BJ (cell line): ENCODE measurements at places on chromosomes 3 and 15.

DNA sequence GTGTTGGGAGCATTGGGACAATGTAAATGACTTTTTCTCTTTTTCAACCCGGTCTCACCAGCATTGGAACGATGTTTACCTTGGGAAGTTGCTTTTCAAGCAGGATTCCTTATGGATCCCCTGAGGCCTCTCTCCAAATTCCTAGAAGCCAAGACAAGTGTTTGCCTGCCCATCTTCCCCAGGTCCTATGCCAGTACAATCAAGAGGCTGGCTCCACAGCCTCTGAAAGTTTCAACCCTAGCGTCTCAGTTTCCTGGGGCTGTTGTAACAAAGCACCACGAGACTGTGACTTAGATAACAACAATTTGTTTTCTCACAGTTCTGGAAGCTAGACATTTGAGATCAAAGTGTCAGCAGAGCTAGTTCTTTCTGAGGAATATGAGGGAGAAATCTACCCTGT, 347.2 kb upstream of the UMPS start:
- no peak for DNase-seq

DNA sequence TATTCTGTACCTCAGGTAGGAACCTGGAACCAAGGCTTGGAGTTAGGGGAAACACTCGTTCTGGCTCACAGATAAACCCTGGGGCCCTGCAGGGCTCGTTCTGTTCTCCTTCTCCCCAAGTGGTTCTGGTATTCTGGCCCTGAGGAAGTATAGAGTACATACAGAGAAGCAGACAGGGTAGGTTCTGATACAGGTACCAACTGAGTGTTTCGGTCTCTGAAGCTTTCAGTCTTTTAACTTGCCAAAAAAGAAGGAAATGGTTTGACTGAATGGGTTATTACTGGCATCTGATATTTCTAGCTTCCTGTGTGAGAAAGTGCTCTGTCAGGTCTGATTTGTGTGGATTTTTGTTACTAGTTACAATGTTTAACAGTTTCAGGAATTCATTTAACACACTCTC, 67.3 kb downstream of the UBE2E2 start:
- no peak for DNase-seq

GRCh38 chr15:82272154-82272553, 9.5 kb downstream of the SAXO2 start:
- no peak for DNase-seq

DNA sequence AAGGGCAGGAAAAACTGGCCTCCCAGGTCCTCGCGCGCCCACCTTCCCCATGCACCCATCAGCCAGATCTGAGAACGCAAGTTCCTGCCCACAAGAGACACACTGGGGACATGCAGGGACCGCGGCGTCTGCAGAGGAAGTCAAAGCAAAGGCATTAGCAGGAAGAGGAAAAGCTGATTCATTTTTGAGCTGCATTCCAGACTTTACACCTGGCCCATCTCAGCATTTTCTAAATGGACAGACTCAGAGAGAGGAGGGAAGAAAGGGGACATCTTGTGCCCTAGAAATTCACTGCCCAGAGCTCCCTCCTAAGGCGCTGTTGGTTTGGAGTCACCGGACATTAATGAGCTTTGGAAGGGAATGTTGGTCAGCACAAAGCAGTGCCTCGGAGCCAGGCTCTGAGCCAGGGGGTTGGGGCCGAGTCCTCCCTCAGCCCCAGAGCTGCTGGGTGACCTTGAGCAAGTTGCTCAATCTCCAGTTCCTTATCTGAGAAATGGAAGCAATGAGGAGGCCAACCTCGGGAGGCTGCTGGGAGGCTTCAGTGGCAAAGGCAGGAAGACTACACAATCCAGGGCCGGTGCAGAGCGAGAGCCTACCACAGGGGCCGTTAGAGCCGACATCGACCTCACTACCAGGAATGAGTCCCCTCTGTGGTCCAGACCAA, 150.5 kb upstream of the IQSEC1 start:
- DNase-seq, result no peak

DNA sequence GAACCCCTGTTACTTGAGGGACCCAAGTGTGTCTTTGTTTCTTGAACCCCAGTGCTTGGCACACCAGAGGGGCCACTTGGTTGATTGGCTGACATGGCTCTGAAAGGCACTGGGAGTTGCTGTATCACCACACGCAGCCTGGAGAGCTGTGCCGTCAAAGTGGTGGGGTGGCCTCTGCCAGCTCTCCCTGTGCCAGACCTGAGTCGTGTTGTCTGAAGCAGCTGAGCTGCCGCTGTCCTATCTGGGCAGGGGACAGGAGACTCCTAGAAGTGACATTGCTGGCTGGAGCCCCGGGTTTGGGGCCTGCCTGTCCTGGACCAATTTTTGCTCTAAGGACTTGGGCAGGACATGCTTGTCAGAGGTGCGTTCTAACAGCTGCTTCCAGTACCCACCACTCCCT, 5.5 kb upstream of the SNX22 start:
- no peak for DNase-seq

DNA sequence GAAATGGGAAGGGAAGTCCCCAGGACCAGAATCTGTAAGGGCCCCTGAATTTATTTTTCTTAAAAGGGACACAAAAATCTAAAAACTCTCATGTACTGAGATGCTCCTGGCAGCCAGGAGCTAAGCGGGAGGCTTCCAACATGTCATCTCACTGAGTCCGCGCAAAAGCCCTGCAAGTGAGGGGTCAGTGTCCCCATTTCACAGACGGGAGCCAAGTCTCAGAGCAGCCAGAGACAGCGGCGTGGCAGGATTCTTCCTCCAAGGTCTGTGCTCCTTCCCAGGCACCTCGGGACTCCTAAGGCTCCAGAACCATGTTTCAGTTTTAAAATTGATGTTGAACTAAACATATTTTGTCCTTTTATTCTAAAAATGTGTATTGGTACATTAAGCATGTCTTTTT, 114.8 kb downstream of the ADCY5 start:
- no peak for DNase-seq

GRCh38 chr15:26877831-26878230, 11.0 kb downstream of the GABRA5 start:
- DNase-seq, result no peak

DNA sequence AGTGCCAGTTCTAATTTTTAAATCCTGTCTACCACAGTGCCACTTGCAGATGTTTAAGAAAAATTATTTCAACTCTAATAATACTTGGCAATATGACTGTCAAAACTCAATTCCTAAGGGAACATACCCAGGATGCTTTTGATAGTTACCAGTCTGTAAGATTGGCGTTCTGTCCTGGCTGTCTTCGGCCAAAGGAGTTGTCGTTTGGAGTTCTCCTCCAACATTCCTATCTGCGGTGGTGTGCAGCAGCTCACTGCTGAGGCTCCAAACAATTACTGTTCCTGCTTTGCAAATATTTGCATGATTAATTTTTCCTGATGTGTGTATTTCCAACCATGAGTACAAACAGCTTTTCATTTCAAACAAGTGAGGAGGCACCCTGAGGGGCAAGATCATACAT, 330.8 kb upstream of the DPH6 start:
- no peak for DNase-seq

DNA sequence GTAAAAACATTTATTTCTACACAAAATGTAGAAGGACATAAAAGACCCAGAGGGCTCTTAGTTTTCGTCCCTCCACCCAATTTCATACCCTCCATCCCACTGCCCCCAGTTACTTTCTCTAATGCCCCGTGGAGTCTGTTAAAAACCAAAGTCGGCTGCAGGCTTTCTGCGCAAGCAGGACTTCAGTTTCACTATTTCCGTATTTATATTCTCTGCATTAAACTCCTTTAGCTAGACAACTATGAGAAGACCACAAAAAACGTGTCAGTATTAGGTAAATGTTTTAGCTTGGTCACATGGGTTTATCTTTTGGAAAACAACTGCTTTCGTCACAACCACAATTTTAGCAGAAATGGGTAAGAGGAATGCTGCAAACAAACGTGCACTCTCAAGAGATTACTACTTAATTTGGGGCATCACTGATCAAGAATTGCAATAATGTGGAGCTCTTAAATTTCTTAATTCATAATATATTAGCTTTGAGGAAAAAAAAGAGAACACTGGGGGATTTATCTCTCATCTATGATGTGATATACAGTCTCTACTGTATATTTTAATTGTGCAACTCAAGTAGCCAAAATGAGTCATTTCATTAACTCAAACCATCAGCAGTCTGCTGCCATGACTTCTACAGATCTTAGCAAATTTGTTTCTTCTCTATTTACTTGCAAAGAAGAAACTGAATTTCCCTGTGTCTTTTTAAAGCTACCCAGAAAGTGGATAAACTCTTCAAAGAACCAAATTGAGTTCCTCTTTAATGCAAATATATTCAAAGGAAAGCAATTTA, 740 bp upstream of the NSMCE3 start:
- no peak for DNase-seq

DNA sequence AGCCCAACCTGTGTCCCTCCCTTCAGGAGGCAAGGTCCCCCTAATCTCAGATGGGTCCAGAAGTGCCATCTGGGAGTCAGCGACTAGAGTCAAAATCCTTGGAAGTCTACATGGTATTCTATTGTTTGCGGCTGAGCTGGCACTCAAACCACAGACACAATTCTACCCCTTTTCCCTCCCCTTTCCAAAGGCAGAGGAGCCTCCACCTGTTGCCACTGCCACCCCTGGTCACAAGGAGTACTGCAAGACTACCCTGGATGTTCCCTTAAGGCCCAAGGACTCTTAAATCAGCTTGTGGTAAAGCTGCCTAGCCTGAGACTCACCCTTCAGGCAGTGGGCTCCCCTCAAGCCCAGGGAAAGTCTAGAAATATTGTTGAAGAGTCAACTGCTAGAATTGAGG, 4.3 kb upstream of the OR5H6 start:
- no peak for DNase-seq

GRCh38 chr3:116963802-116964201, 254.2 kb downstream of the TUSC7 start:
- no peak for DNase-seq

DNA sequence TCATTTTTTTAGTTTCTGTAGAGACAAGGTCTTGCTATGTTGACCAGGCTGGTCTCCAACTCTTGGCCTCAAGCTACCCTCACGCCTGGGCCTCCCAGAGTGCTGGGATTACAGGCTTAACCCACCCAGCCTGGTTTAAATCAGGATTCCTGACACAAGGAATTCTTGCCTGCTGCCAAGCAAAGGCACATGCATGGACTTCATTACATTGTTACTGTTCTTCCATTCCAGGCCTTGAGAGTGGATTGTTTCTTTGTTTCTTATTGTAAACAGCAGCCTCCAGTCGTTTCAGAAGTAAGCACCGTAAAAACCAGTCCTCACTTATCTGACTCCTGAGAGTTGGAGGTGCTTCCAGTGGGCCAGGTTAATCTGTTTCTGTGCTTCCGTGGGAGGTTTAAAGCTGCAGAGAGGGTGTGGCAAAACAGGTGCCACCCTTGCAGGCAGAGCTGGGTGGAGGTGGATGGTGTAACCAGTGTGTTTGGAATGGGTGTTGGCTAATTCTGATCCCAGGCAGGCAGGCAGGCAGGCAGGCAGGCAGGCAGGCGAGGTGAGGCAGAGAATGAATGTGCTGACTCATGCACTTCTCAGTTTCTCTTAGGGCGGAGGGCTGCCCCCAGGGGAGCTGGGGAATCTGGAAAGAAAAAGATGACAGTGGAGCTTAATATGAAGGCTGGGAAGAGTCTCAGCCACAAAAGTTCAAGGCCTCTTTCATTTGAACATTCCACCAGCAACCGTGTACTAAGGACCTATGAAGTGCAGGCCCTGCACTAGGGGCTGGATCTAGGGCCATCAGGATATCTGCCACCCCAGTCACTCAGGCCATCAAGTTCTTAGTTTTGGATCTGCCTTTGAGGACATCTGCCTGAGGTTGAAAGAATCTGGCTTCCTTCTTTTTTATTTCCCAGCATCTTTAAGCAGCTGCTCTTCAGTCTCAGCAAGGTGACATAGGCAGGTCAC, 37.0 kb upstream of the CDCP1 start:
- DNase-seq, result no peak

GRCh38 chr3:12363397-12364195, 74.7 kb downstream of the PPARG start:
- DNase-seq, result no peak
